ENCODE measurements at places on chromosomes 3 and 15. TPM values are rescaled to one million over a fixed set of nuclear protein-coding genes. Genes with fewer than 3 reads are reported as not detected.

The PODXL2 gene
- 3.4 TPM for total RNA-seq

The CD200R1 gene
- total RNA-seq = not detected

The SPINK8 gene
- not detected for total RNA-seq

The GOLGA8O gene
- 0.09 TPM for total RNA-seq

The USF3 gene
- total RNA-seq = 4.5 TPM

The ZDHHC19 gene
- not detected for total RNA-seq

The DBR1 gene
- 17.5 TPM for total RNA-seq

The CYP1A1 gene
- not detected for total RNA-seq

The SHC4 gene
- 2.2 TPM for total RNA-seq

The KLHL40 gene
- not detected for total RNA-seq

The GABRR3 gene
- total RNA-seq = not detected

The TRH gene
- 2.5 TPM for total RNA-seq

The RTP3 gene
- not detected for total RNA-seq

The GP9 gene
- total RNA-seq = not detected

The ACKR4 gene
- 11.4 TPM for total RNA-seq

The CDCP1 gene
- 32.8 TPM for total RNA-seq

The B2M gene
- total RNA-seq = 2,390 TPM

The LRRC2 gene
- total RNA-seq = 10.1 TPM

The IL5RA gene
- total RNA-seq = not detected

The TPRG1 gene
- 8.6 TPM for total RNA-seq

The CSPG4 gene
- total RNA-seq = 27.8 TPM

The CORO2B gene
- 8.1 TPM for total RNA-seq

The CADM2 gene
- total RNA-seq = not detected

The ST3GAL6 gene
- 2.3 TPM for total RNA-seq

The ACOX2 gene
- 19.2 TPM for total RNA-seq

The SAMMSON gene
- total RNA-seq = not detected

The EPHB1 gene
- 1.2 TPM for total RNA-seq

The SERP1 gene
- total RNA-seq = 119 TPM

The GOLGA8N gene
- 5.7 TPM for total RNA-seq

The IL16 gene
- 1.4 TPM for total RNA-seq

The GOLGA8R gene
- 0.33 TPM for total RNA-seq

The PSTPIP1 gene
- not detected for total RNA-seq

The HYKK gene
- 10.2 TPM for total RNA-seq

The SLC28A1 gene
- not detected for total RNA-seq

The TF gene
- total RNA-seq = 4.0 TPM

The SNTN gene
- total RNA-seq = not detected

The ADGRG7 gene
- not detected for total RNA-seq

The AMOTL2 gene
- 75.7 TPM for total RNA-seq

The PPP1R14D gene
- total RNA-seq = not detected

The BCHE gene
- 5.7 TPM for total RNA-seq

The MESP2 gene
- total RNA-seq = 2.9 TPM

The ERICH6 gene
- 0.41 TPM for total RNA-seq

The HRG gene
- not detected for total RNA-seq

The GPR62 gene
- total RNA-seq = not detected

The LTF gene
- total RNA-seq = not detected

The REC114 gene
- not detected for total RNA-seq

The CHRFAM7A gene
- total RNA-seq = 0.72 TPM

The VGLL4 gene
- total RNA-seq = 94.2 TPM

The CCDC50 gene
- total RNA-seq = 199 TPM

The ADCY5 gene
- under 0.01 TPM for total RNA-seq

The SLC22A14 gene
- not detected for total RNA-seq

The GHRL gene
- not detected for total RNA-seq

The ADAMTS7 gene
- 7.5 TPM for total RNA-seq

The FBXL2 gene
- total RNA-seq = 9.7 TPM

The GXYLT2 gene
- total RNA-seq = 47.8 TPM

The DLEC1 gene
- total RNA-seq = 0.09 TPM

The RHOV gene
- 0.82 TPM for total RNA-seq

The CCR8 gene
- total RNA-seq = not detected

Data from fibroblast of the aortic adventitia (primary cell).